Kidney tubule cell (primary cell): ENCODE measurements at places on chromosomes 11 and 22.
A peak's percentile ranks its signal among the peaks of the same experiment; 100 is the strongest.

DNA sequence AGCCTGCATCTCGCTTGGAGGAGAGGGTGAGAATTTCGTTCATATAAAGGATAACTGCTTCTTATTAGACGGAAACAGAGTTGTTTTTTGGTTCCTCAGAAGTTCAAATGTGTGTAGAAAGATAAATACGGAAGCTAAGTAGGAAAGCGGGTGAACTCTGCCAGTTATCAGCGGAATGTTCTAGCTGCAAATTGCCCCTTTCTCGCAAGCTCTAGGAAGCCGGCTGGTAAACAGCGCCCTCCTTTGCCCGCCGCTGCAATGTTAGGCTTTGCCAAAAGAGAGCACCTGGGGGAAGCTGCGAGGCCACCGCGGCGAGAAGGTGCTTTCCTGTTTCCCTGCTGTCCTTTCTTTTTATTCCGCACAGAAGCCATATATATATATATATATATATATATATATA is 67.0 kb downstream of the IGLL5 start:
- DNase-seq = no peak

GRCh38 chr11:131514062-131514461 is 143.6 kb downstream of the NTM start:
- no peak for DNase-seq

- no peak for DNase-seq
Observed at GRCh38 chr11:38046571-38047135, 1448.6 kb upstream of the RAG2 start.

- no peak for DNase-seq
Observed at GRCh38 chr11:31720225-31720624, 90.9 kb downstream of the PAX6 start.

DNA sequence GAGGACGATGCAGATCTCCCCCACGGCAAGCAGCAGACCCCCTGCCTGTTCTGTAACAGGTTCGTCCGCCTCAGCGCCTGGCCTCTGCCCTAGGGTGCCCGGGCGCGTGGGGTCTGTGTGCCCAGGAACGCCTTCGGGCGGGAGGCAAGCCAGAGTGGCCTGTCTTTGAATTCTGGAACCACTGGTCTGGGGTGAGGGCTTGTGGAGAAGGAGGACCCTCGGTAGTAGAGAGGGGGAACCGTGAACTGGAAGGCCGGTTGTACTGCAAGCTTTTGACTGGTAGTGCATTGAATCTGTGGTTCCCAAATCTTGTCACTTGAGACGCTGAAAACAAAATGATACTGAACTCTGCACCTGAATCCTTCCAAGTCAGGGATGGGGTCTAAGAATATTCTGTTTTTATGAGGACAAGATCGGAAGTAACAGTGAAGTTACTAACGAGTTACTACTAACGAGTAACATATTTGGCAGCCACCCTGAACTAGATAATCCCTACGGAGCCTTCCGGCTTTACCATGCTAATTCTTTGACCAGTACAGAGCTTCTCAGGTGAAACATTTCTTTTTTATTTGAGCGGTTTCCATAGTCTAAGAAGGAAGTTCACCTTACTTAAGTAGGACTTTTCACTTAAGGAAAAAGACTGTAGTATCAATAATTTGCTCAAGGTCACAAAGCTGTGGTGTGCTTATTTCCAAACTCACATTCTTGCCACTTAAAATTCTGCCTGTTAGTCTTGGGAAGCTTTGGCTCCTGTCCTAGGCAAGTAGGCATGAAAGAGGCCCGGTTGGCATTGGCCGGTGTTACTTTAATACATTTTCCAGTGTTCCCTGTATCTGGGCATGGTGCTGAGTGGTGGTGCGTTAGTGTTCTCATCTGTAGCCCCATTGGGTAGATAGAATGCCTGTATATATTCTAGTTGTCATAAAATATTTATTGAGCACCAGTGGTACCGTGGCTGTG is 860 bp downstream of the PRMT3 start:
- DNase-seq = peak; percentile 38
